ENCODE measurements at places on chromosomes 1 and 21. TPM values are rescaled to one million over a fixed set of nuclear protein-coding genes. Genes with fewer than 3 reads are reported as not detected.
A peak's percentile ranks its signal among the peaks of the same experiment; 100 is the strongest.

PIGV gene
- 12.6 TPM for total RNA-seq

S100A7 gene
- total RNA-seq = not detected

ZBTB8B gene
- total RNA-seq = 0.23 TPM

PTPN22 gene
- total RNA-seq = 0.07 TPM

RXFP4 gene
- not detected for total RNA-seq

RNU11 gene
- not detected for total RNA-seq

ASTN1 gene
- total RNA-seq = 0.23 TPM

NTMT2 gene
- not detected for total RNA-seq

PRAMEF8 gene
- not detected for total RNA-seq

HMGCS2 gene
- total RNA-seq = not detected

GOLT1A gene
- 1.7 TPM for total RNA-seq

LRRC53 gene
- not detected for total RNA-seq

EPHA8 gene
- total RNA-seq = not detected

GRCh38 chr1:93851327-93851712, 27.7 kb downstream of the DNTTIP2 start:
- DNase-seq = no peak

DNA sequence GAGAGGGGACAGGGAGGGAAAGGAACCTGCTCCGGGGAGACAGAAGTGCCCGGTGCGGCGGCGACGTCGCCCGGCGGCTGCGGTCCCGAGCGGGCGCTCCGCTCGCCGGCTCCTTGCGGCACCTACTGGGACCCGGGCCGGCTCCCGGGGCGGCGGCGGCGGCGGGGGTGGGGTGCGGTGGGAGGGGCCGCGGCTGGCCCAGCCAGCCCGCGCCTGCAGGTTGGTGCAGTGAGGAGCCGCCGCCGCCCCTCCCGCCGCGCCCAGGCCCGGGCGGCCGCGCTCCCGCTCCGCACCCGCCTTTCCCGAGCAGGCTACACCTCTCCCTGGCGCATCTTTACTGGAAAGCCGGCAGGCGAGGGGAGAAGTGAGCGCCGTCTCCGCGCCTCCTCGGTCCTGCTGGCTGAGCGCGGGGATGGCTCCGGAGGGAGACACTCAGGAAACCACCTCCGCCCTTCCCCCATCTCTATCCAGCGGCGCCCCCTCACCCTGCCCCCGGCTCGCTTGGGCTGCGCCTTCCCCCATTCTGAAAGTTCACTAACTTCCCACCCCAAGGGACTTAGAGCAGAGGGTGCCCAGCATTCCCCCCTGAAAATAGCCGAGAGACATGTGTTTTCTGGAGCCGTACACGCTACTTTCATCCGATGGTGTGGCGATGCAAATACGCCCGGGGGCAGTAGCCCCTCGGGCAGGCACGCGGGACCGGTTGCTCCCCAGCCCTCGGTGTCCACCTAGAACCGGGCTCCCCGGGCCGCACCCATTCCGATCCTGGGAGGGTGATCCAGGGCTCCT, at the start of gene PLD5:
PLD5 (minus strand) TSS at position 127 of the 789 bp plus-strand sequence.
- no peak for DNase-seq

DNA sequence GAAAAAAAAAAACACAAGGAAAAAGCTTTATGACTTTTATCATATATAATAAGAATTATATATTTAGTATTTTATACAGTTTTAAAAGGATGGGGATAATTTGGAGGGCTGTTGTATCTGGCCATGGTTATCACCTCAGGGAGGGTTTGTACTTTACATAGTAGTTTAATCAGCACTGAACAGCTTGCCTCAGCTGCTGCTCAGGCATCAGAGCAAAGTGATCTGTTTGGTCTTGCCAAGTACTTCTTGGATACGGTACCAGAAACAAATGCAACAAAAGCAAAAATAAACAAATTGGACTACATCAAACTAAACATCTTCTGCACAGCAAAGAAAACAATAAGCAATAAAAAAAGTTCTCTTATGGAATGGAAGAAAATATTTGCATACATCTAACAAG, 2.6 kb upstream of the SPTA1 start:
- no peak for DNase-seq

DNA sequence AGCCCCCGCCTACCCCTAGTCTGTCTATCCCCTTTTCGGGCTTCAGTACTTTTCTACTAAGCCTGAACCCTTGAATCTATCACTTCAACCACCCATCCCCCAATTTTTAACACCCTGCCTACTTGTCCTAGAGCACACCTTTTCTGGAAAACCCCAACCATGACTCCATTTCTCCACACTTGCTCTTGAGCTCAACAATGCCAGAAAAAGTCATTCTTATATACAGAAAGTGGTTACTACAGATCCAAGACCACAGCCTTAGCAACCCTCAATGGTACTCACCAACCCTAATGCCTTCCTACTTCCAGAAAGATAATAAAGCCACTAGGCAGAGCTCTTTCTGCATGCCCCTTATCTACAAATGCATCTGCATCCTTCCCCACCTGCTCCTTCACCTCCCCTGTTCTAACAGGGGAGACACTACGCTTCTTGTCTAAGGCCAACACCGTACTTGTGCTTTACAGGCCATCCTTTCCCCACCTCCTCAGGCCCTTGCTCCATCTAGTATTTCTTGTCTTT, 41.2 kb downstream of the DMAP1 start:
- no peak for DNase-seq

DNA sequence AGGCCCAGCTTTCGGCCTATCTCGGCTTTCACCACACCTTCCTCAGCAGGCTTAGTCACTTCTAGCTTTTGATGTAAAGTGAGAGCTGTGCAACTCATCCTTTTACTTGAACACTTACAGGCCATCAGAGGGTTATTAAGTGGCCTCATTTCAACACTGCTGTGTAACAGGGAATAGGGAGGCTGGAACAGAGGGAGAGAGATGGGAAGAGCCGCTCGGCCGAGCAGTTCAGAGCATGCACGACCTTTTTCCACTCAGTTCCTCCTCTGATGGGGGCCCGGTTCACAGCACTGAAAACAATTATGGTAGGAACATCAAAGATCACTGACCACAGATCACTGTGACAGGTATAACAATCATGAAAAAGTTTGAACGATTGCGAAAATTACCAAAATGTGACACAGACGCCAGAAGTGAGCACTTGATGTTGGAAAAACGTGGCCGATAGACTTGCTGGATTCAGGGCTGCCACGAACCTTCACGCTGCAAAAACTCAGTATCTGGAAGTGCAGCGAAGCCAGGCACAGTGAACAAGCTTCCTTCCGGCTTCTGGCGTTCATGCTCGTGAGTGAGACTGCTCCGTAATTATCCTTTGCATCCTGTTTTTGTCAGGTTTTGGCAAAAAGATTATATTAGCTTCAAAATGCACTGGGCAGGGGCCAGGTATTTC, 28.6 kb downstream of the AGPAT3 start:
- DNase-seq = no peak

DNA sequence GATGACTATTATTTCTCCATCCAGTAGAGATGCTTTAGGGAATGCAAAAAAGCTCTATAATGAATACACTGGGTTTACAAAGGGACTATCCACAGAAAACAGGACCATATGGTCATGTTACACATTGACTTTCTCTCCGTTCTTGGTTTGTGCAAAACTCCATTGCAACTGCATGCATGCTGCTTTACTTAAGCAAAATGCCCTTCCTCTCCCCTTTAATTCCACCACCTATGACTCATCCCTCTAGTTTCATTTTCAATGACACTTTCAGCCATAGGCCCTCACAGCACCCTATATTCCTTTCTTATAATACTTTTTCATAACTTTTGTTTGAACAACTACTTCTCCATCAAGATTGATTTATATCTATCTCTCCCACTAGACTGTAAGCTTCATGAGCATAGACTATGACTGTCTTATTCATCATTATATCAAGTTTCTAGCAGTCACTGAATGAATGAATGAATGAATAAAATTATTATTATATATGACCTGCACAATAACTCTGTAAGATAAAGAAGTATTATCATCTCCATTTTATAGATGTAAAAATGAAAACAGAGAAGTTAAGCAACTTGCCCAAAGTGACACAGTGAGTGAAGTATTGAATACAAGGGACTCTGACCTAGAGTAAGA, 248.9 kb downstream of the PLPP3 start:
- no peak for DNase-seq

DNA sequence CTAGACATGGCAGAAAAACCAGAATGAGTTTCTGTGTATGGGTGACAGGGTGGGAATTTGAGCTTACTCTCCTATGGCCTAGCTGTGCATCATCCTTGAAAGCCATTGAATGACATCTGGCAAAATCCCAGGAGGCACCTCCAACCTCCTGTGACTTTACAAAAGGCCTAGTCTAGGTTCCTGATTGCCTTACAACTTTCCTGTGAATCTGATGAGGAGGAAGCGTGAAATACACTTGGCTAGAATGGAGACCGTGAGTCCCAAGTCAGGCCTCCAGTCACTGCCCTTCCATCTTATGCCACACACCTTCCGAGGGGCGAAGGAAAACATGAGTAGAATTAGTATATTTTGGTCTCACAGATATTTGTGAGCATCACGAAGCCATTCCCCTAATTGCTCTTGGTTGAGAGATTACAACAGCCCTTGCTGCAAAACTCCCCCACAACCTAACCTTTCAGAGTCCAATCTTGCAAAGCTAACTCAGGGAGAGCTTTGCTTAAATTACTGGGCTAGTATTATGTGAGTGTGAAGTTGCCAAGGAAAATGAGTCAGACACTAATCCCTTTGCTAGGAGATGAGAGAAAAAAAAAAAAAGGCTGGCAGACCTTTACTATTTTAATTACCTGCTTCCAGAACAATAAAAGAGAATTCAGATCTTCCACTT, 36.3 kb upstream of the PAXBP1 start:
- DNase-seq = no peak

GRCh38 chr1:31164291-31164690, 75.4 kb downstream of the NKAIN1 start:
- no peak for DNase-seq

- DNase-seq = no peak
These were observed 164.4 kb downstream of the PBX1 start for GRCh38 chr1:164723296-164723798.

- DNase-seq = no peak
These were observed 143.0 kb upstream of the KCNK1 start for GRCh38 chr1:233470741-233471499.

DNA sequence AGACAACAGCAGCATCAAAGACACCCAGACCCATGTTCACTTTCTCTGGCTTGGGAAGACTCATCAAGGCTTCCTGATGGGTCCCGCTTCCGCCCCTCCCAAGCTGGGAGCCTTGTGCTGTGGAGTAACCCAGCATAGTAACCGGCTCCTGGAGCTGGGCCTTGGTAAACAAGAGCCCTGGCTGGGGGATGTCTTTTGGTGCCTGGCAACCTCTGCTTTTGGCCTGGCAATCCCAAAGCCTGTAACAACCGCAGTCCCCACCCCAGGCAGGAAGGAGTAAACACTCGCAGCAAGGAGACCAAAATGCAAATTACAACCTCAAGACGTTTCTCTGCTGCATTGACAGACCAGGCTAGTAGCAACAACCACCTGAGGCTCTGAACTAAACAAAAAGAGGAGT, 16.9 kb upstream of the THRAP3 start:
- DNase-seq = no peak

GRCh38 chr1:151534662-151535278, 5.3 kb upstream of the TUFT1 start:
- DNase-seq = no peak

DNA sequence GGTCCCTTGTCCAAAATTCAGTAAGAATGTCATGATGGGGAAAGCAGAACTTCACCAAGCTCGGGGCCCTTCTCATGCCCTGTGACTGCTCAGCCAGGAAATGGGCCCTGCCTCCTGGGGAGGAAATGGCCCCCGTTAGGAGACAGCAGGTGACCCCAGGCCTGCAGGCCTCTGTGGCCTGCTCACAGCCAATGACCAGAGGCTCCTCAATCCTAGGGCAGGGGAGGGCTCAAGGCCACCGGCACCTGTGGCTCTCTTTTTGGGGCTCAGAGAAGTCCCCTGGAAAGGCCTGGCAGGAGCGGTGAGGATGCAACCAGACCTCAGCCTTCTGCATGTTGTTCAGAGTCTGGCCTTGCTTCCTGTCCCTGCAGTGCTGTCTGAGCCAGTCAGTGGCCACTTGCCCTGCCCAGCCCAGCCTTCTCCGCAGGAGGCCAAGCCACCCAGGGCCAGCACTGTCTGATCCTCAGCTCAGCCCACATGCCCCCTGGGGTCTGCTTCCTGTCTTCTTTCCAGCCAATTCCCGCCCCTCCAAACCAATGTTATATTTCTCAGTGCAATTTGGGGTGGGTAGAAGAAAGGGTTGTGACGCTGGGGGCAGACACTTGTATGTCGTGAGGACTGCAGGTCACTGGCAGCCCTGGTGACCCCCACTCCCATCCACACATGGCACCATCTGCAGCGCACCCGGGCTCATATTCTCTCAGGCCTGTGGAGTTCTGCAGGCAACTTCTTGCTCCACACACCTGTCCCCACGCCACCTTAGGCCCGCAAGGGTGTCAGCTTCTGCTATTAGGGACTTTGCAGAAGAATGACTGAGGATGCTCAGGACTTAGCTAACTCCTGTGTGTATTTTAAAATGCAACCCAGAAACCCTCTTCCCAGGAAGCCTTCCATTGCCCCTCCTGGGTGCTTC, 83.6 kb downstream of the ITPKB start:
- DNase-seq = no peak

DNA sequence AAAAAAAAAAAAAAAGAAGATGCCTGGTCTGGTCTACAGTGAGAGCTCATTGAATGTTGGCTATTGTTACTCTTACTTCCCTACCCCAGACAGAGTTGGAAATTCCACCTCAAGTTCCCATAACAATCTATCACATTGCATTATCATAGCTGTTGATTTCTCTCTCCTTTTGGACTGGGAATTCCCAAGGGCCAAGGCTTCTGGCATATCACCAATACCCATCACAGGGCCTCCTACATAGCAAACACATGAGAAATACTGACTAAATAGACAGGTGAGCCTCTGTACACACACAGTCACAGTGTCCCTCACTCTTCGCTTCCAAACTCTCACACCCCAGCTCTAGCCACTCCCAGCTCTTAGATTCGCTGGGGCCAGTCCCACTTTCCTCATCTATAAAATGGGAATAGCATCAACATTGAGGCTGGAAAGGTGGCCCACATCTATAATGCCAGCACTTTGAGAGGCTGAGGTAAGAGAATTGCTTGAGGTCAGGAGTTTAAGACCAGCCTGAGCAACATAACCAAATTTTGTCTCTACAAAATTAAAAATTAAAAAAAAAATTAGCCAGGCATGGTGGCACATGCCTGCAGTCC, 6.4 kb downstream of the PTAFR start:
- no peak for DNase-seq

DNA sequence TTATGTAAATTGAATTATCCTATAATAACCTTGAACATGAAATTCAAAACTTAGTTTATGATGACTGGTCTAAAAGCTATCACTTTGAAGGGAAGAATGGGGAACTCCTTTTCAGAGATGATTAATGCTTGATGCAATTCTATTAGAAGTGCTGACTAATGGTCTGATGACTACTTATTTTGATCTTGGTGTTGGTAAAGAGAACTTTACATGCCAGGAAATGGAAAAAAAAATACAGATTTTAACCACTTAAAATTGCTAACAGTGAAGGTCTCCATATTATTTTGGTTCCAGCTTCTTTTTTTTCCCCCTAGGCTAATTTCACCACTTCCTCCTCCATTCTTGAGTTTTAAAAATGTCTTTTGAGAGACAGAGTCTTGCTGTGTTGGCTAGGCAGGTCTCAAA, 22.9 kb downstream of the S1PR1 start:
- DNase-seq = peak; percentile 66

GRCh38 chr1:226577401-226578180, 29.0 kb downstream of the STUM start:
- no peak for DNase-seq

All from epithelial cell of proximal tubule (primary cell).